ENCODE measurements at places on chromosomes 2 and 18.

- no peak for DNase-seq
These were observed 30.5 kb upstream of the ATP8B1 start for GRCh38 chr18:57833441-57834101.

DNA sequence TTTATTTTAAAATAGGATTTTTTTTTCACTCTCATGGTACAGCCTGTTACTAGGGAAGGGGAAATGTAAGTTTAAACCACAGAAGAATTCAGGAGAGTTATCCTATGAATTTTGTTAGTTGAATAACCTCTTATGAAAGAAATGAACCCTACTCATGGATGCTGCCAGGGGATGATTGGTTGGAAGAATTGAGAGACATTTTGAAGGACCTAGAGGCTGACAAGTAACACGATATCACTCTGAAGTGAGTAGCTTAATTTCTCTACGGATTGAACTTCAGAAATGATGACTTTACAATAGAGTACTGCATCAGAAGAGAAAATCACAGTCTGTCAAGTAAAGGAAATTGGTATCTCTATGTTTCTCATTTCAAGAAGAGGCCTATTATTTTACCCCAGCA, 1346.2 kb downstream of the SUCLG1 start:
- no peak for DNase-seq

DNA sequence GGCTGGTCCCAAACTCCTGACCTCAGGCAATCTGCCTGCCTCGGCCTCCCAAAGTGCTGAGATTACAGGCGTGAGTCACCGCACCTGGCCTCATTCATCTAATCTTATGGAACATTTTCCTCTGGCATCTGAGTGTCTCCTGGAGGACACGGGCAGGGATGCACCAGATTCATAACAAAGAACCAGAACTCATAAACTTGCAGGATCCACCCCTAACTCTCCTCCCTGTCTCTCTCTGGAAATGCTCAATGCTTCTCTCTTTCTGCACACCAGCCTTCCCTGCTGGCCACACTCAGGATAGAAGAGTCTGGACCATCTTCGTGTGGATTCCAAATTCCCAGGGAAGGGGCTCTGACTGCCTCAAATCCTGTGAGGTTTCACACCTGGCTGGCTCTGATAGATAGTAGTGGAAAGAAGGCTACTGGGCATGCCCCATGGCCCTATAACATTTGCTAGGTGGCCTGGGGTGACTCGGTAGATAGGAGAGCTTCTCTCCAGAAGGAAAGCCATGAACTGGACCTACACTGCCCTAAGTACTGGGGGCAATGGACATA, 483.2 kb upstream of the GYPC start:
- DNase-seq, result no peak

DNA sequence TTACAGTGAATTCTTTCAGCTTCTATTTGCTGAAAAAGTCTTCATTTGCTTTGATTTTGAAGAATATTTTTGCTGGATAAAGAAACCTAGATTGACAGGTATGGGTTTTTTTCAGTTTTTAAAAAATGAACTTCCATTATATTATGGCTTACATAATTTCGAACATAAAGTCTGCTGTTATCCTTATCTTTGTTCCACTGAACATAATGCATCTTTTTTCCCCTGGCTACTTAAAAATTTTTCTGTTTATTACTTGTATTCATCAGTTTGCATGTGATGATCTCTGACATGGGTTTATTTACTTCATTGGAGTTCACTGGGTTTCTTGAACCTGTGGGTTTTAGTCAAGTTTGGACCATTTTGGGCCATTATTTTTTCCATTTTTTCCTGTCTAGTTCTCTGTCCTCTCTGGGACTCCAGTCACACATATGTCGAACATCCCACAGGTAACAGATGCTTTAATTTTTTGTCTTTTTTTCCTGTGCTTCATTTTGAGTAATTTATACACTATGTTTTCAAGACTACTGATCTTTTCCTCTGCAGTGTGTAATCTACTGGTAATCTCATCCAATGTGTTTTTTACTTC, 33.1 kb downstream of the SEC11C start:
- no peak for DNase-seq

DNA sequence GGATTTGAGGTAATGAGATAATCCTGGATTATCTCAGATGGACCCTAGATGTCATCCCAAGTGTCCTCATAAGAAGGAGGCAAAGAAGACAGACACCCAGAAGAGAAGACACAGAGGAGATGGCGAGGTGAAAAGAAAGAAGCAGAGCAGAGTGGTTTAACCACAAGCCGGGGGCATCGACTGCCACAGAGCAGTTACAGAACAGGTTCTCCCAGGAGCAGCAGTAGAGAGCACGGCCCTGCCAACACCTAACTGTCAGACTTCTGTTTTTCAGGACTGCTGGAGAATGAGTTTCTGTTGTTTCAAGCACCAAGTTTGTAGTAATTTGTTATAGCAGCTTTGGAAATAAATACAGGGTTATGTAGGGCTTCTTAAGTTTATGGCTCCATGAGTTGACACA, 437.0 kb downstream of the THSD7B start:
- DNase-seq, result no peak

DNA sequence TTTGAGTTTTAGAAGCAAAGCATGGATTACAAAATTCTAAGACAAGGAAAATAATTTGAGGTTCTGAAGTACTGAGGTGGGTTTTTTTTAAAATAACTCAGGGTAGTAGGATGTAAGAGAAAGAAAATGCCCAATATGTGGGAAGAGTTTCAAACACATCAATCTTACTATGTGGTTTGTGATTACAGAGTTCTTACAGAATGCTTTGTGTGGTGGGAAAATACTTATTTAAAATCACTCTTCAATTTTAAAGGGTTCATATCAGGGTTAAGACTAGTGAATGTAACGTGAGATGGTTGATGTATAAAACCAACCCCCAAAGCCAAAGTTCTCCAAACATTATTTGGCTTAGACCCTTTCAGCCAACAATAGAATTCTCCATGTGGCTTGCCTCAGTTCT, 173.5 kb downstream of the UBE2E3 start:
- DNase-seq, result no peak

GRCh38 chr2:26503231-26503880, 25.4 kb upstream of the OTOF start:
- DNase-seq, result peak; percentile 87

GRCh38 chr2:110946902-110947301, 173.8 kb upstream of the BCL2L11 start:
- no peak for DNase-seq

DNA sequence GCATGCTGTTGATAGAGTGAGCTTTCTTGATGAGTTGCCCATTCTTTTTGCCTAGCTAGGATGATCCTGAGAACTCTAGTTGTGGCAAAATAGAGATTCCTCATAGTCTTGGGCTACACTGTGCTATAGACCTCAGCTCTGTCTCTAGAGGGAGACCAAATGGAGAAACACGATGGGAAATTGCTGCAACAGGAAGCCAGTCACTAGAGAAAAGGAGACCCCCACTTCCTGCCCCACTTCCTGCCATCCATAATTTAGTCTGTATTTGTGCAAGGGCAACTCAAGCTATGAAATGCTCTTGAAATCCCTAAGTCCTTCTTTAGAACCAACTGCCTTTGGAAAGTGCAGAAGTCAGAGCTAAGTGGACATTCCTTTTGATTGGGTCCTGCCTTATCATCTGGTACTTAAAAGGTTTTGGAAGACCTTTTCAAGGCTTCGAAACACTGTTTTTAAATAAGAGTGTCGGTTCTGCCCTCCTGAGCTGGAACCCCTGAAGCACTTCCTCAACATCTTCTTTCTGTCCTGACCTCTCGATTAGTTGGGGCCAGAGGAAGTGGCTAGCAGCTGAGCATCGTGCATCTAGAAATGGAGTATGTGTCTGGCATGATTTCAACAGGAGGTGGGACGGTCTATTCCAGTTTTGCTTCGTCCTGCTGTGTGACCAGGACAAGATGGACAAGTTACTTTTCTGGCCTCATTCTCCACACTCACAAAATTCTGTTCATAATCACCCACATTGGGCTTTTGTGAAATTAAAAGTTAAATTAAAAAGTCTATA, 8.6 kb upstream of the KCNE4 start:
- no peak for DNase-seq

GRCh38 chr18:78099979-78100588, 850.4 kb downstream of the GALR1 start:
- no peak for DNase-seq

DNA sequence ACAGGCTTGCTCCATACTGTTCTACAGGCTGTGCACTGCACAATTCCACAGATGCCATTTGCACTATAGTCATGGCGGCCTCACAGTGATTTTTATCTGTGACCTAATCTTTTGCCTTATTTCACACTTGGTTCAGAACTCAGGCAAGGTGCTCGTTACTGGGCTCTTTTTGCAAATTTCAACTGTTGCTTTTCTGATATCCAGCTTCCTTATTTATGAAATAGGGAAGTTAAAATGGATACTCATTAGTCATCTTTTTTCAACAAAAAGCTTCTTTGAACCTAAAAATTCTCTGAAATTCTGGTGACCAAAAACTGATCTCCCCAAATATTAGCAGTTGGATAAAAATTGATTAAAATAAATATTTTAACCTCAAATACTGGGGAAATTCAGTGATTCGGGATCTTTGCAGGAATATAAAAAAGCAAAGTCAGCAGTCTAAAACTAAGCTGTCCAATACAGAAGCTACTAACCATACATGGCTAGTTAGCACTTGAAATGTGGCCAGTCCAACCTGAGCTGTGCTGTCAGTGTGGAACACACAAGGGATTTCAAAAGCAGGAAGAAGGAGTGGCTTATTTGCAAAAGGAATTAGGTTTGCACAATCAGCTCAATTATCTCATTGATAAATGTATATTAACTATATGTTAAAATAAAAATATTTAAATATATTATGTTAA, 134.4 kb downstream of the COL4A4 start:
- DNase-seq, result no peak

DNA sequence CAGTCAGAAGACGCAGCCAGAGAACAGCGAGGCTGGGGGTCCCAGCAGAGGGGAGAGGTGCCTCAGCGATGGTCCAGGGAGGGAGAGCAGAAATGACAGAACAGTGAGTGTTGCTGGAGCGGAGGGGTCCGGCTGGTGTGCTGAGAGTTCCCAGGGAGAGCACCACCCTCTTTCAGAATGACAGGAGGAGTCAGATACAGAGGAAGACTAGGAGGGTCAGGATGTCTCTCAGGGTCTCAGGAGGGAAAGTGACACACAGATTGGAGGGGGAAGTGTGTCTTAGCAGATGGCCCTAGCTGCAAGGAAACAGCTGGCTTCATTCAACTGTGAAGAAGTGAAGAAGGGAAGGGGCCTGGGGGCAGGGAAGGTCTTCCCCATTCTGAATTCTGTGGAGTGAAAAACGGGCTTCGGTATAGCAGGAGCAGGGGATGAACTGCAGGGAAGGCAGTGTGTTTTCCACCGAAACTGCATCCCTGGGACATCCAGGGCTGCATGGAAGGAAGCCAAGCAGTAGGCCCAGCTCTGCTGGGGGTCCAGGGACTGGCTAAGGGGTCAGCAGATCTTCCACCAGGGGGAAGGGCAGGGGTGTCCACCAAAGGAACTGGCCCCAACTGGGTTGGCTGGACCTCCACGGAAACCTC, 90.0 kb upstream of the OTOS start:
- no peak for DNase-seq

GRCh38 chr2:221691571-221691970, 119.5 kb upstream of the EPHA4 start:
- no peak for DNase-seq

DNA sequence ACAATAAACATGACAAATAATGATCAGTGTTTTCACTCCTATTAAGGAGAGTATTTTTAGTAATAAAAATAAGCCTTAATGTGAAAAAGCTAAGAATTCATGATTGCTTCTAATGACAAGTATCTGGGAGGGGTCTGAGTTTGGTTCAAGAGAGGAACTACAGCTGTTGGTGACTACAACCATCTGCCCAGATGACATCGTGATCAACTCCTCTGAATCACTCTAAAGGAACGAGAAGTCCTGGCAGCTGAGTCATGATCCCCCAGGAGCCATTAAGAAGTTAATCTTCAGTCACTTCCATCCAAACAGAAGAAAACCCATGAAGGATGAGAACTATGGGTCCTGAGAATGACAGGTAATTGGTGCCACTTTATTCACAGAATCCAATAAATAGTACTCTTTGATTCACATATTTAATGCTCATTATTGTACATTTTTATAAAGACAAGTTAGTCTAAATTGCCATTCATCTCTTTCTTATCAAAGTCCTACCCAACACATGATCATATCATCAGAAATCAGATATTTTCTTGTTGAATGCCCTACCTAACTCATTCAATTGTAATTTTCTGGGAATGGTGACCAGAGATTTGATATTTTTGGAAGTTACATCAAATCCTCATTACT, 6.8 kb downstream of the TFPI start:
- no peak for DNase-seq

GRCh38 chr2:215487002-215487372, 51.1 kb upstream of the FN1 start:
- no peak for DNase-seq

DNA sequence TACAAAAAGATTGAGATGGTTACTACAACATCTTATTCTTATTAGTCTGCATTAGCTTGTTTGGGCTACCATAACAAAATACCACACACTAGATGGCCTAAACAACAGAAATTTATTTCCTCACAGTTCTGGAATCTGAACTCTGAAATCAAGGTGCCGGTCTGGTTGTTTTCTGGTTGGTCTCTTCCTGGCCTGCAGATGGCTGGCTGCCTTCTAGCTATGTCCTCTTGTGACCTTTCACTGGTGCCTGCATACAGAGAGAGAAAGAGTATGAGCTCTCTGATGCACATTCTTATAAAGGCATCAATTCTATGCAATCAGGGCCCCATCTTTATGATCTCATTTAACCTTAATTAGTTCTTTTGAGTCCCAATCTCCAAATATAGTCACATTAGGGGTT, 696.5 kb downstream of the TDRD15 start:
- DNase-seq, result no peak

- DNase-seq, result peak; percentile 81
These were observed 5.6 kb upstream of the IMP4 start for GRCh38 chr2:130336877-130337734.

GRCh38 chr2:231923951-231924888, 2.0 kb downstream of the NPPC start:
- no peak for DNase-seq

DNA sequence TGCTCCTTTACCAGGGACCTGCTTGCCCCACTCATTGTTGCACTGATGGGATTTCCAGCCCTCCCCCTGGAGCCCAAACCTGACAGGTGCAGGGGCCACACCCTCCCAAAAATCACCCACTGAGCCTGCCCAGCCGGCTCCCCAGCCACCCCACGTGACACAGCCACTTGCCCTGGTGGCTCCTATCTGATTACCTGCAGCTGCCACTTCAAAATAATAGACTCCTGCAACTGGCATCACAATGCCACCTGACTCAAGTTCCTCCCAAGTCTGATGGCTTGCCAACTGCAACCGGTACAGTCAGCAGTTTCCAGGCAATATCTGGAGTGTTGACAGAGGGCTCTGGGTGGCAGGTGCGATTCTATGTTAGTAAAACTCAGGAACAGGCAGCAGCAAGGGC, 66.2 kb downstream of the CRACDL start:
- no peak for DNase-seq

DNA sequence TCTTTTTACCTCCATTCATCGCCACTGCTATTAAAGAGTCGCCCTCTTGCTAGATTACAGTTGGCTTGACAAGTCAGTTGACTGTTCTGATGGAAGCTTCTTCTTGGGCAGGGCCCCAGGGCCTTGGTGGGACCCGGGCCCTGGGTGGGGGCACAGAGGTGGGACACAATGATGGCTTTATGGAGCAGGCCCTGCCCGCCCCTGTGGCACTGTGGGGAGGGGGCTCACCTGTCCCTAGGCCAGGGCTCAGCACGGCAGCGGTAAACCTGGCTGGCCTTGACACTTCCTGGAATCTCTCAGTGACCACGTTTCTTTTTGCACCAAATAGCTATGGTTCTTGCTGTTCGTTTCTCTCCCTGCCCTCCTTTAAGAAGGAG, 4.9 kb upstream of the HS6ST1 start:
- DNase-seq, result no peak

- DNase-seq, result no peak
These were observed 67.2 kb upstream of the LRPPRC start for GRCh38 chr2:44063033-44063432.
